ENCODE measurements at places on chromosomes 7 and 10.
A peak's percentile ranks its signal among the peaks of the same experiment; 100 is the strongest.

GRCh38 chr7:36928311-36928710 lies 204.0 kb upstream of the AOAH start:
- DNase-seq, result no peak

DNA sequence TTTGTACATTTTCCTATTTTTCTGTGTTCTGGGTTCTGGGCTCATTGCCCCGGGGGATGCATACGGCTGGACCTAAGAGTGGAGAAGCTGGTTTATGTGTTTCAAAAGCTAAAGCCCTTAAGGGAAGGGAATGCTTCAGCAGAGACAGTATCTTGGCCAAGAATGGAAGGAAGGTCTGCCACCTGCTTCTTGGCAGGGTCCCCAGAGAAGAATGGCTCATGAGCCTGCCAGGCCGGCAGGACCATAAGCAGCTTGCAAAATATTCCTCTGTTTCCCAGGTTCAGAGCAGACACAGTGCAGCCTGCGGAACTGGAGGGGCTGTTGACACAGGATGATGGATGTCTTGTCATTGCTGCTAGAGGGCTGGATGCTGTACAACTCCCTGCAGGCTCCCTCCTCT lies 7.8 kb upstream of the ABHD11 start:
- no peak for DNase-seq

DNA sequence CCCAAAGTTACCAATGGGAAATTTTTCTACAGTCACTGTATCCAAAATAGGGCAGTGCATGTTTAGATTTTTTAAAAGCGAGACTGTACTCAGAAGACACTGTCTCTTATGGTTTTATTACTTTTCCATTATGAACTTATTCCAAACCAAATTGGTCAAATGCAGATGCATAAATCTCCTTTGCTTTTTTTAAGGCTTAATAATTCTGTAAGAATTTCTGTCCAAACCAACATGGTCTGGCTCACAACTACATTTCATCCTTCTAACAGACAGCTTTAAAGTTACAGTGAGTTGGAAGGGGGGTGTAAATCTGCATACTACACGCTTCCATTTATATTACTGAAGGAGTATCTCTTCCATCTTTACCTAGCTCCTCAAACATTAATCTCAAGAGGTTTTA lies 199.2 kb downstream of the SLC25A13 start:
- peak; percentile 17 for DNase-seq

GRCh38 chr10:23818484-23818883 lies 379.6 kb downstream of the OTUD1 start:
- DNase-seq, result no peak

- no peak for DNase-seq
Measured at GRCh38 chr10:15370212-15370855, 755 bp downstream of the FAM171A1 start.

DNA sequence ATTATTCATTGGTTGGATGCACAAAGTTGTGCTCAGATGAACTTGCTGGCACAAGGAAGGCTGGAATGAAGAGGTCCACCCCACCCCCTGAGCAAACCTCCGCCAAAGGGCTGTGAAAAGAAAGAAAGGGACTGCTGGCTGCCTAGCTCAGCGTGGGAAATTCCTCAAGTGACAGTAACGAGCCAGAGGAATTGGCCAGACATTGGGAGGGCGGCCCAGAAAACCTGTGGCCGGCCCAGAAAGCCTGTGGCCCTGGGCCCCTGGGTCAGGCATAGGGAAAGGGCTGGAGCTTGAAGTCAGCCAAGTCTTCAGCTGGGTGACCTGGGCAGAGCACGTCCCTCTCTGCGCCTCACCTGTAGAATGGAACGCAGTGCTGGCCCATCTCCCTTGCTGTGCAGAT lies 30.6 kb upstream of the CTBP2 start:
- no peak for DNase-seq

DNA sequence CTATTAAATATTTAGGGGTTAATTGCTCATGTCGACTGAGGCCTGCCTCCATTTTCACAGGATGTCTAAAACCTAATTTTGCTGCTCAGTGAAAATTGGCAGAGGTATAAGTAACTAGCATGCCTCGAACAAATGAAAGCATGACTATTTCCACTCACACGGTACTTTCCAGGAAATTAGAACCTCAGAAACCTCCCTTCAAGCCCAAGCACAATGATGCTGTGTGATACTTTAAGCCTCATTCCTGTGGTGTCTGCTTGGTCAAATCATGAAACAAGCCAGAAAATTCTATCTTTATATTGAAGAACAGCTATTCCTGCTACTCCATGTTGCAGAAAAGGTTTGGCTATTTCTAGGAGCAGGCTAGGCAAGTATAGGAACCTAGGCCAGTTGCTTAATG lies 203.0 kb downstream of the SORCS3 start:
- DNase-seq, result no peak

DNA sequence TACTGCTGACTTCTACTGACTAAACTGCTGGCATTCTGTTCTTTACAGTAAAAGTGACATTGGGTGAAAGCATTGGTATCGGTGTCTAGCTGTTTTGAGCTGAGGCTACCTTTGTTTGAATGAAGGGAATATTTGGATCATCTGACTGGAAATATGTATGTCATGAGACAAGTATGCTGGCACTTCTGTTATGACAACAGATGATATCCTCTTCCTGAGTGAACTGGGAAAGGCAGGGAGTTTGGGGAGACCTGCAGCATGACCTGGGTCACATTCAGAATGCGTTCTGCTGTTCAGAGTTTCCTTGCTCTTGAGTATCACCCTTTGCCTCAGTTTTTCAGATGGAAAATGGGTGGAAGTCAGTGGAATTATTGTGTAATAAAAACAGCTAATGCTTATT lies 81.8 kb downstream of the PLCE1 start:
- DNase-seq, result no peak

GRCh38 chr10:119119400-119119799 lies 15.5 kb downstream of the DENND10 start:
- DNase-seq, result no peak

GRCh38 chr7:111107579-111107978 lies 16.7 kb downstream of the LRRN3 start:
- no peak for DNase-seq

DNA sequence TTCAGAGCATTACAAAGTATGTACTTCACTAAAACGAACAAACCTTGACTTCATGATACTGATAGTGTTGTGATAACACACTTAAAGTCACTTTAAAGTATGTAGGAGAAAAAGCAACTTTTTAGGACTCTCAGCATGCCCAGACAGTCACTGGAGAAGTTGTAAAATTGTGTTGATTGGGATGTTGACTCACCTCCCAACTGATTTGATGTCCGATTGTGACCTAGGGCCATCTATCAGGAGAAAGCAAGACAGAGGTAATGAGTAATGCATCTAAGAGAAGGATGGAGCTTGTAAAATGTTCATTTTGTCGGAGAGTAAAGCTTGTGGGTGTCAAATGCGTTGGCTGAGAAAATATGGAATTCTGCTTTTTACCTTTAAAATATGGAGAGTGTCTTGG lies 135.4 kb upstream of the SEMA3D start:
- no peak for DNase-seq

DNA sequence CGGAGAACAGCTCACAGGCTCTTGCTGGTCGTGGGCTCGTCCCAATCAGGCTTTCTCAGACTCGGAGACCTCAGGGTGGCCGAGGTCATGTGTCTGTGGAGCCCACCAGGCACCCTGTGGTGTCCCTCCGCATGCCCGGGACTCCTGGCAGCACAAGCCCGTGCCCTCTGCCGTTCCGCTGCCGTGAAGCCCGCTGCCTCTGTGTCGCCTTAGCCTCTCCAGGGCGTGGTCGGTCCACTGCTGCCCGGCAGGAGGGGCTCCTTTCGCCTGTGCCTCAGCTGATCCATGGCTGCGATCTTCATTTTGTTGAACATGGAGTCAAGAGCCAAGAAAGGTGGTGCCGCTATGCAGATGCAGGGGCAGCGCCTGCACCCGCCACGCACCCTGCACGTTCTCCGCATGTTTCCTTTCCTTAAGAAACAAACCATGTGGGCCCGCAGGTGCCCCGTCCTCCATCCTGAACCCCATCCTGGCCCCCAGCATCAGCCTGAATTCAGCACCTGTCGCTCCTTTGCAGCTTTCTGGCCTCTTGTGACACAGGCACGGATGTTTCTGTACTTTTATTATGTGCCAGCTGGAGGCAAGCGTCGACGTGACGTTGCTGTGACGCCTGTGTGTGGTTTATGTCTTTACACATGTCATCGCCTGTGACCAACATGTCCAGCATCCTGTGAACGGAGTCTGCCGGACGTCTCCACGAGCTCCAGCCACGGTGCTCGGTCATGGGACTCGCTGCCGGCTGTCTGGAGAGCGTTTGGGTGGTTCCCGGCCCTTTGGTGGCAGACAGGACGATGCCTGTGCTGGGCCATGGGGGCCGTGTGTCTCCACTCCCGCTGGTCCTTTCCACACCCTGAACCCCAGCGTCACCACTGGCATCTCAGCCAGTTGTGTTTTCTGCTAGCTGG lies 69.9 kb downstream of the NKX6-2 start:
- DNase-seq, result no peak

- no peak for DNase-seq
Measured at GRCh38 chr10:110568055-110568735, 700 bp downstream of the SMC3 start.

GRCh38 chr10:79179164-79179956 lies 110.6 kb downstream of the ZMIZ1 start:
- peak; percentile 34 for DNase-seq

DNA sequence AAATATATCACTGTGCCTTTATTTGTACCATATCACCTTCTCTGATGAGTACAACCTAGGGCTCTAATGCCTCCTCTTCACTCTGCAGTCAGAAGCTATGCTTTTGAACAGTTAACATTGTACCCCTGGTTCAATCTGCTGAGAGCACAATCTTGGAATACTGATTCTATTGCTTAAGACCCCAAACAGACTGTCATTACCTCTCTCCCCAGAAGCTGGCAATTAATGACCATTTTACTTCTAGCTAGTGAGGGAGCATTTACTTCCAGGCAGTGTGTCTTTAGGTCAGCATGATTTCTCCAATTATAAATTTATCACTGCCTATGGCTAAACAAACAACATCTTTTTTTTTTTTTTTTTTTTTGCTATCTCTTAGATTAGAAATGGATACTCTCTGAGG lies 36.0 kb upstream of the SPOCK2 start:
- DNase-seq, result no peak

DNA sequence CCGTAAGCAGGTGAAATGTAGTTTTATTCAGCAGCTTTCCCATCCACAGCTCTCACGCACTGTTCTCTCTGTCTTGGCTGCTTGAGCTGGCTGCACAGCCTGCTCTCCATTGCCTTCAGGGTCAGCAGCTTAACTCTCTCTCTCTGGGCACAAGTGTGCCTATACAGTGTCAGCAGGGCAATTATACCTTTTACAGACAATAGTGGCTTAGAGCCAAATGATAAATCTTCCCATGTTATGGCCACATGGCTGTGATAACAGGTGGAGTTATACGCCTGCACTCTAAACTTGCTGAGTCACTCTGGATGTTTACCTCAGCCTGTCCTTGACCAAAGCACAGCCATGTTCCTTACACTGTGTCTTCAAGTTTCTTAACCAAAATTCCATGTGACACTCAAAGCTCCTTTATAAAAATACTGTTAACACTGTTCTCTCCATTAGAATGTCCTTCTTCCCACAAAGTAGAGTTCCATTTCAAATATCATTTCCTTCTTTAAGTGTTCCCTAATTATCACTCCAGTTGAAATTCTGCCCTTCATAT lies 6.1 kb downstream of the RNF133 start:
- DNase-seq, result no peak

- no peak for DNase-seq
Measured at GRCh38 chr7:6210621-6211372, 61.6 kb downstream of the CYTH3 start.

DNA sequence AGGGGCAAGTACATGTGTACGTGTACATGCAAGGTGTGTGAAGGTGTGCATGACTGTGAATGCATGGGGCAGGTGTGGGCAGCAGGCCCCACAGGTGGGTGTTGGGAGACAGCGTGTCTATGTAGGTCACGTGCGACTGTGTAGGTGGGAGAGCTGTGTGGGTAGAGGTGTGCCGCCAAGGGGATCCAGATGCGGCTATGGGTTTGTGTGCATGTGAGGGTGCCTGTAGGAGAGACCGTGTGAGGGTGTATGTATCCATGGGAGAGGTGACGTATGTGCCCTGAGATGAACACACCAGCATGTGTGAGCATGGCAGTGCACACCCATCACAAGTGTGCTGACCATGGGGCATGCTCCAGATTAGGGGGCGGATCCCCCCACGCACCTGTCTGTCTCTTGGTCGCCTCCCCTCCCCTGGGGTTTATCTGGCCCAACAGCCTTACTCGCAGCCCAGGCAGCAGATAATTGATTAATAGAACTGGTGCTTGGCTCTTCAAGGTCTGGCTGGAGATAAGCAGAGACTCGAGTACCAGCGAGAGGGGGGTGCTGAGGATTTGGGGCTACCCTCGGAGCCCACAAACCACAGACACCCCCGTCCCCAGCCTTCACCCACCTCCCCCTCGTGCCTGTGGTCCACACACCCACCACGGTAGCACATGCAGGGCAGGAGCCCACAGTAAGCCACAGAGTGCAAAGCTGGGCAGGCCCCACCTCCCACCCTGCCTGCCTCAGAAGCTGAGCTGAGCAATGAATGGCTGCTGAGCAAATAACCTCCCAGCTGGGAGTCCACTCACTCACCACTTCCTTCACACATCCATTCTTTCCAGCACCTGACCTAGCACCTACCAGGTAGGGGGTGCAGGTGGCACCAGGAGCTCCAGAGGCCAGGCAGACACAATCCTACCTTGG lies 41.4 kb upstream of the ZMIZ1 start:
- DNase-seq, result no peak

GRCh38 chr7:24979470-24979862 lies 512 bp downstream of the OSBPL3 start:
- DNase-seq, result no peak

- DNase-seq, result no peak
Measured at GRCh38 chr10:117071286-117072050, 66.5 kb upstream of the SHTN1 start.

DNA sequence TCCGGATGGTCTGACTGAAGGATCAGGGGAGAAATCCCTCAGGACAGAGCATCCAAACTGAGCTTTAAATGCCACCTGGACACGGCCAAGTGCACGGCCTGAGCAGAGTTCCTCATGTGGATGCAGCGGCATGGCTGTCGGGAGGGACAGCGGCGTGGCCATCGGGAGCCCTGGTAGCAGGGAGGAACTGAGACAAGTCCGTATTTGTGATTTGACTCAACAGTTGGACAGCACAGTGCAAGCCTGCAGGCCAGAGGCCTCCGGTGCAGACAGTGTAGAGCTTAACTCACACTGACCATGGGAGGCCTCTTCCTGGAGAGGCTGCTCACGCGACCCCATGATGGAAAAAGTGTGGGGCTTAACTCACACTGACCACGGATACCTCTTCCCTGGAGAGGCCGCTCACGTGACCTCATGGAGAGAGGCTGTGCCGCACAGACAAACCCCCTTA lies 207.4 kb downstream of the DIP2C start:
- DNase-seq, result no peak
